ENCODE measurements at places on chromosomes 7 and 10.

DNA sequence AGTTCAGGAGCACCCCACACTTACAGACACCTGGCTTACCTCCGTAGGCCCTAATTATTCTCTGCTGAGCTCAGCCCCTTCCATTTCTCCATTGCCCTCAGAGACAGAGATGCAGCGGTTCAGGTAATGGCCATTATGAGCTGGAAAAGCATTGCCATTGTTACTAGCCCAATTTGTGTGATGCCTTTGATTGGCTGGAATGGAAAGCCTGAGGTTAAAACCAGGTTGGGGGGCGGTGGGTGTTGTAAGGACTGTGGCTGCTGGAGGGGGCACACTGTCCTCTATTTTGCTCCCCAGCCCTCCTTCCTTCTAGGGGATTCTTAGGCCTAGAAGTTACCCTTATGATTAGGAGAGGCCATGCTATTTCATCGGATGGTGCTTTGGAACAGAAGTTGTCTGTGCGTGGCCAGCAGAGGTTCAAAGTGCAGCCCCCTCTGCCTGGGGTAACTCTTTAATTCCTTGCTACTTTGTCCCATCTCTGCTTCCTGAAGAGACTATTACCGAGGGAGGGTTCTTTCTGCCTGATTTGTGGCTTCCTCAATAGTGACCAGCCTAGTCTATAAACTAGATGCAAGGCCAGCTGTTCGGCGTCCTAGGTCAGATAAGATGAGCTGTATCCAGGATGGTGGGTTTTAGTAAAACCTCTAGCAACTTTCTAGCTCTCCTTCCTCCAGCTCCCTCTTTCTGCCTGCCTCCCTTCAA lies 14.2 kb upstream of the ACSL5 start:
- no peak for DNase-seq

DNA sequence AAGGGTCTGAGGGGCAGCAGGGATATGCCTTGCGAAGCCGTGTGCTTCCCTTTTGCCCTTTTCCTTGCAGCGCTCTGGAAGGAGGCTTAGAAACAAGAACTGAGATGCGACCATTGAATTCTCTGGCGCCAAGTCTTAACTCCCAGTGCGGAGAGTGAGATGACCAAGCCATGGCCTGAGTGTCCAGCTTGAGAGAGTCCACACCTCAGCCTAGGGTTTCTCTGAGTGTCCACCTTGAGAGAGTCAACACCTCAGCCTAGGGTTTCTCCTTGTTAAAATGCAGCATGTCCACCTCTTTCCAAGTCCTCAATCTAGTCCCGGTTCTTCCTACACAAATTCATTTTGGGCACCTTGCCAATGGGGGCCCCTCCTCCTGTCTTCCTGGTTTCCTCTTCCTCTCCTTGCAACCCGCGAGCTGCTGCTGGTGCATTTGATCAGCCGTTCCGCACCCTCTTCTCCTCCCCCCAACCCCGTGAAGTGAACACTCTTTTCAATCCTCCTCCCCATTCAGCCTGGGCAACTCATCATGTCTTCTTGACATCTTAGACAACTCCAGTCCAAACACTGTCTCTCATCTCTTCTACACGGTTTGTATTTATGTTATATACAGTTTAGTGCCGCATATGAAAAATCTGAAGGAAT lies 178.2 kb upstream of the PITRM1 start:
- no peak for DNase-seq

GRCh38 chr7:93579431-93579830 lies 4.9 kb upstream of the CALCR start:
- no peak for DNase-seq

- no peak for DNase-seq
Observed at GRCh38 chr7:27697861-27698430, 35.3 kb upstream of the HIBADH start.

- DNase-seq = no peak
Observed at GRCh38 chr10:47451273-47451997, 32.5 kb downstream of the ANXA8 start.

DNA sequence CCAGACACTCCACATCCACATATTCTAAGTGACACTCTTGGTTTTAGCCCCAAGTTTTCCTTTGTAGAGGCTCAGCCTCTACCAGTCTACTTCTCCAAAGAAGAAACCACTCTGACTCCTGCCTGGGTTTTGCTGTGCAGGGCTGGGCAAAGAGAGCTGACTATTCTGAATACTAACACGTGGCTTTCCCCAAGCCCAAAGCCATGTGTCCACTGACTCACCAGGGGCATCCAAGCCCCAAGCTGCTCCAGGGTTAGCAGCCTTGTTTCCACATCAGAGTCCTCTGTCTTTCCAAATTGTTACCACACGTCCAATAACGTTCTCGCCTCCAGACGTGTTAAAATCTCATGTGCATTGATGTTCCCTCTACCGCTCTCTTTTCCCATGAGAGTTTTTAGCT lies 8.7 kb downstream of the GALNTL5 start:
- no peak for DNase-seq

GRCh38 chr7:33327427-33327826 lies 198.1 kb downstream of the BBS9 start:
- no peak for DNase-seq

- DNase-seq = no peak
Observed at GRCh38 chr10:128461991-128462390, 335.8 kb upstream of the MKI67 start.

DNA sequence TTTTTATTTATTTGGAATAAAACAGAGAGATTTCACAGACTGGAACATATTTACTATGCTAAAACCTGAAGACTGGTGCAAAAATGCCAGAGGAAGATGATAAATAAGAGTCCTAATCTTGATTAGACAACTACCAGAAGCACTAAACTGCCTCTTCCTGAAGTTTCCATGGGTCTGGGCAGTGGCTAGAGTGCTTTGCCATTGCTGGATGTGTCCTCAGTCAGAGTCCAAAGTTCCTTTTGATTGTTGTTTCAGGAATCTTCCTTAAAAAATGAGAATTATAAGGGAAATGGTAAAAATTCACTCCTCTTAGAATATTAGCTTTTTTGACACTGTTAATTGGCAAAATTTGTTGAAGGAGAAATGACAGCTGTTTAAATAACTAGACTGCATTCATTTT lies 86.3 kb upstream of the AHR start:
- no peak for DNase-seq

GRCh38 chr7:124922200-124922599 lies 7.4 kb downstream of the POT1 start:
- DNase-seq = no peak

DNA sequence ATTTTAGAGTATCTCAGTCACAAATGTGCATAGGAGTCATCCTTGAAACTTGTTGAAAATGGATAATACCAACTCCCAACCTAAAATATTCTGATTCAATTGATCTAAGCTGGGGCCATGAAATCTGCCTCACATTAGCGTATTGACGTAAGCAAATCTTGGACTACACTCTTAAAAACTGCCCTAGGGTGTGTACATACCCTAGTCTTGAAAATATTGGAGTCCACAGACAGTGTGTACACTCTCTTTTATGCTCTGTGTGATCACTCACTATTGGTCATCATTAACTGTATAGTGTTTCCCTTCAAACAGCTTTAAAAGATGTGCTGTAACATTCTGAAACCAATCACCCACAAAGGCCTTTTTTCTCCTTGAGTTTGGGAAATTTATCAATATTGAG lies 102.9 kb upstream of the FERD3L start:
- no peak for DNase-seq

DNA sequence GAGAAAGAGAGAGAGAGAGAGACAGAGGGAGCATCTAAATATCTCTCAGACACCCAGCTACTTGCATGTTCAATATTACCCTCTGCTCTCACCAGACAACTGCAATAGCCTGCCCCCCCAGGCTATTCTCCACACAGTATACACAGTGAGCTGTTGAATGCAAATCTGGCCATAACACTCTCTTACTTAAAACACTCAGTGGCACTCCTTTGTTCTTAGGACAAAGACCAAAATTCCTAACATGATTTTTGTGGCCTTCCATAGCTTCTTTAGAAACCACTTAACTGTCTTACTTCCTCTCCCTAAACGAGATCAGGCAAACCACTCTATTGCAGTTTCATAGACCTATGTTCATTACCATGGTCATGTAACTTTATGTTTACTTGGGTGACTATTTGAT lies 903.6 kb upstream of the AUTS2 start:
- no peak for DNase-seq

DNA sequence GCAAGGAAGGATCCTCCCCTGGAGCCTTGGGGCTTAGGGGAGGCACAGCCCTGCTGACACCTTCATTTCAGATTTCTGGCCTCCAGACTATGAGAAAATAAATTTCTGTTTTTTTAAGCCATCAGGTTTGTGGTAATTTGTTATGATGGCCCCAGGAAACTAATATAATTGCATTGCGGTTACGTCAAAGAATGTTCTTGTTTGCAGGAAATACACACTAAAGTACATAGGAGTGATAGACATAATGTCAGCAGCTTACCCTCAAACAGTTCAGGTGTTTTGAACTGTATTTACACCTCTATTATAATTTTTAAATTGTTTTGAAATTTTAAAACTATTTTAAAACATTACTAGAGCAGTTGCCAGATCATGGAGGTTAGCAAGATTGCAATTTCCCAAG lies 12.6 kb upstream of the FHIP2A start:
- no peak for DNase-seq

GRCh38 chr10:49397036-49397999 lies 1.4 kb upstream of the DRGX start:
- DNase-seq = no peak

GRCh38 chr10:49539320-49539885 lies 482 bp upstream of the ERCC6 start:
- DNase-seq = peak; percentile 34

DNA sequence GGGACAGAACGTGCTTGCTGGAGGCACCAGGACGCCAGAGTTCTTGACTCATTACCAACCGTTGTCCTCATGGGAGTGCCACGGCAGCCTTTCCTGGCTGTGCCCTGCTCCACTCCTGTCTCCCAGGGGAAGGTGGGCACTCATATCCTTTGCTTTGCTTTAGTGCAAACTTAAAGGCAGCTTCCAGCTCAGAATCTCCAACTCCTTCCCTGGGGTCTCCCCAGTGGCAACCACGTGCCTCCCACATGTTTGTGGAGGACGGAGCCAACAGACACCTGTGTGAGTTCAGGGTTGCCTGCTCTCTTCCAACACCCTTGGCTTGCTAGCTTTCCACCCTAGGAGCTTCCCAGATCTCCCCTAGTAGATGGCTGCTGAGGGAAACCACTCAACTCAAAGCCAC lies 52.0 kb upstream of the HMX3 start:
- no peak for DNase-seq

DNA sequence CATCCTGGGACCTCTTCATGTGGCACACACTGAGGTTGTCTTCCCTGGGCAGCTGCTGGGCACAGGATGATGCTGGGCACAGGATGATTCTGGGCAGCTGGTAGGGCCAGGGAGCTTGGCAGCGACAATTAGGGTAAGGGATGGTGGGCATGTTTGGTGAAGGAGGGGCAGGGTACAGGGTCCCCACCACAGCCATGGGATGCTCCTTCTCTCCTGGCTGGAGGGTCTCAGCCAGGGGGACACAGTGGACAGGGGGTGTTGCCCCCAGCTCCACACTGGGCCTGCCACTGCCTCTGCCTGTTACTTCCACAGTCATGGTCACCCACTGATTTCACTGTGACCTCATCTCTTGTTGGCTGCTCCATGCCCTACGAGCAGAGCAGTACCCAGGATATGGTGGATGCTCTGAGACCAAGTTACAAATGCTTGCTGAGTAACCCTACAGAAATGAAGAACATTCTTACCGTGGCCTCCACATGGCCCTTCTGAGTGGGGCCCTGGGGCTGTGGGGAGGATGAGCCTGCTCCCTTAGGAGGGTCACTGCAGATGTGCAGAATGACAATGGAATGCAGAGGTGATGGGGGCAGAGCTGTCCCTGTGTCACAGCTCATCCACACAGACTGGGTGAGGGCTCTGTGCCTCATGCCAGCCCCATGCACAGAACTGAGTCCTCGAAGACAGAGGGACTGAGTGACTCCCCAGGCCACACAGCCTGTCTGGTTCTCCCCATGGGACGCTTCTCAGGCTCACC lies 28.4 kb upstream of the RET start:
- no peak for DNase-seq

DNA sequence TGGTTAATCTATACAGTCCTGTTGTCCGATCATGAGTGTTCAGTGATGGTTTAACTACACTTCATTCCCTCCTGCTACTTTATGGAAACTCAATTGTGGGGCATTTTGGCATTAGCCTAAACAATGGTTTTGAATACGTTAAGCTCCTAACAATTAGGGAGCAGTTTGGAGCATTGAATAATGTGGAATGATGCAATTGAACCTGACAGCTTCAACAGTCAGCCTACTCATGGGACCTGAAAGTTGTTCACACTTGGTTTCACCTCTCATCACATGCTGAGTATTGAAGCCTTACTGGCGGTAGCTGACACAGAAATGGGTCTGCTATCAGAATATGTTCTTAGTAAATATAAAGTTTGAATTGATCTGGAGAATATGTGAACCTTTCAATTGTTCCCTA lies 186.1 kb downstream of the MLLT10 start:
- no peak for DNase-seq

DNA sequence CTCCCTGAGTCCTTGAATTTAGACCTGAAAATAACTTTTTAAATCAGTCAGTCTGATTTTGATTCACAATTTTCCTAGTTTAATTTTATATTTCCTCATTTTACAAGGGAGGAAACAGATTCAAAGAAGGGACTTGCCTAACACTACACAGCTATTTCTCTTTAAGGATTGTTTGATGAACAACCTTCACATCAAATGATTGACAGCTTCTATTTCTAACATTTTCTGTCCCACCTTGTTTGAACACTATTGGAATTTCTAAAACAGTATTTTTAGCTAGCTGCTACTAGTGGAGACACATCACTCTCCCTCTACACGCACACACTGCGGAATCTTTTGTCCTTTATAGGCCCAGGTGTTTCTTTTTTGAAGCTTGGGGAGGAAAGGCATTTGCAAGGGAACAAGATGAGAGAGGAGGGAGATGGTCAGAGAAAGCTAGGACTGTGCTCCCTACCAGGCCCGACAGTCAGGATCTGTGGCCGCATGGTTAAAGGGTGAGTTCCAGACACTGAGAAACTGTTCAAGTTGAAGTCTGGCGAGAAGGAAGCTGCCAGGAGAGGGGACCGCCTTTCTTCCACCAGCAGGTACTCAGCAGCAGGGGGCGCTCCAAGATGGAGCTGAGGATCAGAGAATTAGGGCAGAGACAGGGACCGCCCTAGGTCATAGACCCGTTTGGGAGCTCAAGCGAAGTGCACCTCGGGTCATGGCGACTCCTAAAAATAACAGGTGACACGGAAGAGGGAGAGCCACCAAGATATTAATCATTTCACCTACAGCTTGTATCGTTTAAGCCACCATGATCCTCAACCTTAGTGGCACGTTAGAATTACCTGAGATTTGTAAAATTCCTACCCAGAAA lies 49.7 kb downstream of the DNAJC12 start:
- DNase-seq = peak; percentile 60

GRCh38 chr7:72292118-72292517 lies 120.0 kb downstream of the CALN1 start:
- no peak for DNase-seq

GRCh38 chr10:5211696-5212536 lies 15.3 kb downstream of the AKR1C4 start:
- no peak for DNase-seq

DNA sequence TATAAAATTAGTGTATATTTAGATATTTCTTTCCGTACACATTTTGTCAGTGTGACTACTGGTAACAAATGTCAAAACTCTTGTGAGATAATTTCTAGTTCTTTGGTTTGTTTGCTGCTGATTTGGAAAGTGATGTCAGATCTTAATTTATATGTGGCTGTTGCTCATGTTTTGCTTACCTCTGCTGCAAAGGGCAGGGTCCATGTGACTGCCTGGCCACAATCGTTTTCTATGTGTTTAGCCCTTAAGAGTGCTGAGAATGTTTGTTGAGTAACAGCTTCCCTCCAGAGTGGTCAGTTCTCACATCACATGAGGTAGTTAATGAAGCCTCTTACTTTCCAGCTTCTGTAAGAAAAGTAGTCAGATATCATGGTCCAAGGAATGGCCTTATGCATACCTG lies 4.2 kb downstream of the NRBF2 start:
- no peak for DNase-seq
